ENCODE measurements at places on chromosomes 11 and 22.

- DNase-seq = no peak
Measured at GRCh38 chr11:69830086-69830485, 10.9 kb upstream of the FGF3 start.

GRCh38 chr22:49322231-49322630 is 505.4 kb downstream of the BRD1 start:
- DNase-seq = no peak

GRCh38 chr11:43135966-43136534 is 175.7 kb upstream of the API5 start:
- no peak for DNase-seq

DNA sequence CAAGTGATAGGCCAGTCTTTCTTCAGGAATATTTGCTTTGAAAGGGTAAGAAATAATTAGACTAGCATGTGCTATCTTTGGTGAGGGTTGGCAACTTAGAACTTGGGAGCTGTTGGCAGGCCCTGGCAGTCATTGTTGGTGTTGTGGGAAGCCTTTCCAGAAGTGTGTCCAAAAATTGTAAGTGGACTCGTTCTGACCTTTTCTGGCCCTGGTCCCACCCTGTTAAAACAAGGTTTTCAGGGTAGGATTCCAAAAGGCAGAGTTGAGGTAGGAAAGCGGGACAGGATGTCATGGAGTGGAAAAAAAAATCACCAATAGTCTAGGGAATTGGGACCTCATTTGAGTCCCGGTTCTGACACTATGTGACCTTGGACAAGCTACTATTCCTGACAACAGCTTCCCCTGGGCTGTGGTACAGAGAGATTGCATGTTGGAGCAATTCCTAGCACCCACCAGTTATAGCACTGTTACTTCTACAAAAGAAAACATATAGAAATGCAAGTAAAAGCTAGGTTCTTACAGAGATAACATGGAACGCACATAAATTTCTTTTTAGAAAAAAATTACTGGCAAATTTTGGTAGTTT is 299.3 kb upstream of the DDI1 start:
- DNase-seq = no peak

DNA sequence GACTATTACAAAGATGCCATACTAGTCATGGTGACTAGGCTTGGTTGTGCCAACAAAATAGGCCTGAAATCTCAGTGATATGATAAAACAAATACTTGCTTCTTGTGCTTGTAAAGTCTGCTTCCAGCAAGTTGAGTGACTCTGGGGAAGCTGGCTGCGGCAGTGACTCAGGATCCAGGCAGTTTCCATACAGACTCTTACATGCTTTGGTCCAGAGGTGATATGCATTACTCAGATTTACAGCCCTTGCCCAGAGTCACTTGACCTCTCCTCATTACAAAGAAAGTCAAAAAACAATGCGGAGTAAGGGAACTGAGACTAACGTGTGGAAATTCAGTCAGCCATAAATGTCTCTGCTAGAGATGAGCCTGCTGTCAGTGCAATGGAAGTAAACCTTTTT is 387.5 kb downstream of the KCNA4 start:
- DNase-seq = no peak
